ENCODE measurements at places on chromosomes 1 and 21.
A peak's percentile ranks its signal among the peaks of the same experiment; 100 is the strongest.

- no peak for DNase-seq
These were observed 214.6 kb upstream of the NCAM2 start for GRCh38 chr21:20783611-20784010.

DNA sequence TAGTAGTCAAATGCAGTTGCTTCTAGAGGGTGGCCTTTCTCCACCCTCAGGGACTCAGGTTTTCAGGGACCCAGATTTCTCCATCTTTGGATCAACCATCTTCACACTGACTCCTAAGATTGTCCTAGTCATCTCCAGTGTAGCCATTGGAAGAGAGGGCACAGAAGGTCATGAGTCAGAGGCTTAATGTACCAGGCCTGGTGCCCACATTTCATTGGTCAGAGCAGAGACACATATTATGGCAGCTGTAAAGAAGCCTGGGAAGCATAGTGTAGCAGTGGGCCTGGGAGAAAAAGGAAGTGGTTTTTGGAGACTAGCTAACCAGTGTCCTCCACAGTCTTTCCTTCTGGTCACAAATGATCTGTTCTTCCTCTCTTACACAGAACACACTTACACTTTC, 122.5 kb downstream of the GIPC2 start:
- no peak for DNase-seq

GRCh38 chr1:242787968-242788367, 263.5 kb upstream of the PLD5 start:
- peak; percentile 93 for DNase-seq

DNA sequence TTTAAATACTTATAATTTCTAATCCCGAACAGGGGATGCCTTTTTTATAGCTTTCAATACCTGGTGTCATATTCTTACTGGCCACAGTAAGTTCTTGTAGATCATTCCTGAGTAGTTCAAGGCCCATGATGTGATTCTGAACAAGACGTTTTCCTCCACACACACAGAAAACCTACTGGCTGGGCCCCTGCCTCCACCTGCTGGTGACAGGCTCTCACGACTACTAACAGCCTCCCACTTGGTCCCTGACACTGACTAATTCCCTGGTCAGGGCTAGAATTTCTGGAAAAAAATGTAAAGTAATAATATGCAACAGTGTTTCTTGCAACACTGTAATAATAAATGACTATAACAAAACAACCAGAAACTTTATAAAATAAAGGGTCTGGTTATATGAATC, 50.4 kb upstream of the RIPK4 start:
- peak; percentile 64 for DNase-seq

GRCh38 chr1:17307329-17307728, 668 bp upstream of the PADI4 start:
- no peak for DNase-seq

- DNase-seq = peak; percentile 7
These were observed 63.4 kb upstream of the SRSF10 start for GRCh38 chr1:24043345-24044032.

- no peak for DNase-seq
These were observed 48.1 kb upstream of the BACE2 start for GRCh38 chr21:41119901-41120300.

GRCh38 chr1:202807451-202807925, 733 bp downstream of the KDM5B start:
- no peak for DNase-seq

- no peak for DNase-seq
These were observed 105.9 kb downstream of the GPATCH2 start for GRCh38 chr1:217524787-217525520.

DNA sequence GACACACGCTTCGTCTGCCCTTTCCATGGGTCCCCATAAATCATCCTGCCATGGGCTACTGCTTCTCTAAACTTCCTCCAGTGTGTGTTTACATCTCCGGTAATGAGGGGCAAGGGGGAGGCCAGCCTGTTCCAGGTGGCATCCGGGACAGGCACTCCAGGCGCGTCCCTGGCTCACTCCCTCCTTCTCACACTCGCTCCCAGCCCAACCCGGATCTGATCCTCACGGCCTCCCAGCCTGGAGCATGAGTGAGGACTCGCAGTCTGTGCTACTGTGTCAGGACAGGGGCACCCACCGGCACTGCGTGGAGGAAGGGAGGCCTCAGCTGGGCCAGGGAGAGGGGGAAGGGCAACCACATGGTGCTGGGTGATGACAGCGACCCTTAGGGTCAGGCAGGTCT, 225.4 kb downstream of the TRABD2B start:
- DNase-seq = no peak

GRCh38 chr21:45439161-45439872, 34.4 kb downstream of the COL18A1 start:
- DNase-seq = peak; percentile 83

DNA sequence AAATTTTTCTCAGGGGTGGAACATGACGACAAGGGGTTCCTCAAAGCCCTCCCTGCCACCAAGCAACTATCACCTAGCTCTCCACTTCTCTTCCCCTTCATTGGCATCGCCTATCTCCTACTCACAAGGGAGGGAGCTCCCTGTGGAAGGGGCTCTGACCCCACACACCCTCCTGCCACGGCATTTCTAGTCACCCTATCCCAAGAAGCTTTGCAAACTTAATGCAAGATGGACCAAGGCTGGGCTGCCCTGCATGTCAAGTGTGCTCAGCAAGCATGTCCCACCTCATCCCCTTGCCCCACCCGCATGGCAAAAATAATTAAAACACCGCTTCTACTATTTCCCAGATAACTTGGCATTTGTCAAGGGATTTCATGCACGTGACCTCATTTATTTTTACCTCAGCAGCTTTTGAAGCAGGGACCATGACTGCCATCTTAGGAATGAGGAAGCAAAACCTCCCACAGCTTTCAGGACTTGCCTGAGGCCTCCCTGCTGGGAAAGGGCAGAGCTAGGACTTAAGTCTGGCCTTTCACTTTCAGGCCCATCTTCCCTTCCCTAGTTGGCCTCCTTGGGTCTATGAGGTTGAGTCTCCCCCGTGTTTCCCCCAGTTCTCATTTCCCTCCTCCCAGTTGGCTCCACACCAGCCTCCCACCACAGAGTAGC, 161.3 kb downstream of the TSEN15 start:
- DNase-seq = peak; percentile 92

- DNase-seq = no peak
These were observed 91.8 kb downstream of the UCHL5 start for GRCh38 chr1:192967211-192967877.

GRCh38 chr1:2606881-2607621, 20.5 kb downstream of the PRXL2B start:
- no peak for DNase-seq

DNA sequence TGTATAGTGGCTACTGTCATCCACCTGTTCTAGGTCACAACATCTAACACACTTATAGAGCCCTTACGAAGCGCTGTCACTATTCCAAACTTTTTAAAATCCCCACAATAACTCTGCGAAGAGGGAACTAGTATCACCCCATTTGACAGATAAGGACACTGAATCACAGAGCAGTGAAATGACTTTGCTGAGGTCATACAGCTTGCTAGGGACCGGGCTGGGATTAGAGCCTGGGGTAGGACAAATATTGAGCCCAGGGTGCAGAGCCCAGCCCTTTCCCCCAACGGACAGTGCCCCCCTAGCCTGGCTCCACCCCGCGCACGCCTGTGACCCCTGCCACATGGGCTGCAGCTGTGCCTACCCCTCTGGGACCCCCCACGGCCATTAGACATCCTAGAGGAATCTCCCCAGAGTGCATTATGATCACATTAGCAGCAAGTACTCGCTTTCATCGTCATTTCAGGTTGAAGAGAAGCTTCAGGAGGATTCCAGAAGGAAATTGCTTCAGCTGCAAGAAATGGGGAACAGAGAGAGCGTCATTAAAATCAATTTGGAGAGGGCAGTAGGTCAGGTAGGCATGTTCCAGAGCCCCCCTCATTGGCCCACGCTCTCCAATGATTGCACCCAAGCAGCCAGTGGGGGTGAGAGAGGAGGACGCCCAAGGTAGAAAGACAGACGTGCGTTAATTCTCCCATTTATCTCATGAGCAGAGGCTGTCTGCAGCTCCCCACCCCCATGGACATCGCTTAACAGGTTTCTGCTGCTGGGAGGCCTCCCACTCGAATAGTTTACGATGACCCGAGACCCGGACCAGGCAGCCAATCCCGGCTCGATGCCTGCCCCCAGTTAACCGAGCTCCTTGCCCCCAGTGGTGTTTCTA, 77.2 kb downstream of the FHAD1 start:
- peak; percentile 25 for DNase-seq

- DNase-seq = peak; percentile 99
These were observed 3.0 kb upstream of the ID3 start for GRCh38 chr1:23562137-23562876.

- no peak for DNase-seq
These were observed 62.8 kb upstream of the BCAR3 start for GRCh38 chr1:93744299-93744988.

DNA sequence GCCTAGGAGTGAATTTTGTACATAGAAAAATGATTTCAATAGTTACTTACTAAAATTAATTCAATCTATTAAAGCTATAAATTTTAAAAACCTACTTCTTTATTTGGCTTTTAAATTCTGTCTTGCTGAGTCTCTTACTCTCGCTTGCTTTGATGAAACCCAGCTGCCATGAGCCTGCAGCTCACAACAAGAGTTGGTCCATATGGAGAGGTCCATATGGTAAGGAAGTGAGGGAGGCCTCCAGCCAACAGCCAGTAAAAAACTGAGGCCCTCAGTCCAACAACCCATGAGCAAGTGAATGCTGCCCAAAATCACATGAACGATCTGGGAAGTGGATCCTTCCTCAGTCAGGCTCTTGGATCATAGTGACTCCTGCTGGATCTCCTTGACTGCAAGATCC, 89.9 kb upstream of the CXADR start:
- no peak for DNase-seq

DNA sequence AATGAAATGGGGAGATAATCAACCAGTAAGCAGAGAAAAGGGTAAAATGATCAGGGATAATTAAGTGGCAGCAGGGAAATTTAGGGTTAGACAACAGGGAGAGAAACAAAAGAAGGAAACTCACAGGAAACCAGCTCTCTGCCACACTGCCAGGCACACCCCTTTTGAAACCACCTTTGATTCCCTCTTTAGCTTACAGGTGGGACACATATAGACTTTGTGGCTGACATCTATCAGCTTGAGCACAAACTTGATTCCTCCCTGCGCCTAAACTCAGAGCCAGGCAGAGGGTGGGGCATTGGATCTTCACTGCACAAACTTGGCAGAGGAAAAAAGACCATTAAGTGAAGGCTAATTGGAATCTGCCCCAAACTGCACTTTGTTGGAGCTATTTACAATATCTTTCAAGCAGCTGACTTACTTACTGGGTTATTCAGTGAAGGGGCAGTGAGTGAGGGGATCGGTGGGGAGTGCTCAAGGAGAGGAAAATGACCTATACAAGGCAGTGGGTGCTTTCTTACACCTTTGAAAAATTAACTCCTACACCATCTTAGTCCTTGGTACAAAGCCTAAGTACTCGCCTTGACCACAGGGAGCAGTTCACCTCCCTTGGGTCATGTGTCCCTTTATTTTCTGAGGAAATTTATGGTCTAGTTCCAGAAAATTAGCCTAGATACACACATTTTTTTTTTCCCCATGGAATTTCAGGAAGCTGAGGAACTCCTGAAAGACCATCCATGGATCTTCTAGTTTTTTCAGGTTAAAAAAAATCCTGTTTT, 60.2 kb downstream of the PBX1 start:
- no peak for DNase-seq

DNA sequence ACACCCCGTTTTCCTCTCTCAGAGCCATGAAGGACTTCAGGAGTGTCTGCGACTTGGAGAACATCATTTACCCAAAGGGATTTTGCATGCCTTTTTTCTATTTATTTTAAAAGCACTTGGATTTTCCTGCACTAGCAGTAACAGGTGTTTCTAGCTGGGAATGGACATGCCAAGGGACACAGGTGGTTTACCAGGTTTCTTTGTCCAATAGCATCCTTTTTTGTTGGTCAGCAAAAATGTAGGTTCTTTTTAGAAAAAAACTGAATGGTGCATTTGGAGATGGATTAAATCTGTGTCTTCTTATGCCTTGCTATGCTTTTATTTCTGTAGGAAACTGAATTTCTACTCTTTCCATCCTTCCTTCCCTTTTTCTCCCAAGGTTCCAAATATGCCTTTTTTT, 132.8 kb upstream of the COL6A1 start:
- no peak for DNase-seq

DNA sequence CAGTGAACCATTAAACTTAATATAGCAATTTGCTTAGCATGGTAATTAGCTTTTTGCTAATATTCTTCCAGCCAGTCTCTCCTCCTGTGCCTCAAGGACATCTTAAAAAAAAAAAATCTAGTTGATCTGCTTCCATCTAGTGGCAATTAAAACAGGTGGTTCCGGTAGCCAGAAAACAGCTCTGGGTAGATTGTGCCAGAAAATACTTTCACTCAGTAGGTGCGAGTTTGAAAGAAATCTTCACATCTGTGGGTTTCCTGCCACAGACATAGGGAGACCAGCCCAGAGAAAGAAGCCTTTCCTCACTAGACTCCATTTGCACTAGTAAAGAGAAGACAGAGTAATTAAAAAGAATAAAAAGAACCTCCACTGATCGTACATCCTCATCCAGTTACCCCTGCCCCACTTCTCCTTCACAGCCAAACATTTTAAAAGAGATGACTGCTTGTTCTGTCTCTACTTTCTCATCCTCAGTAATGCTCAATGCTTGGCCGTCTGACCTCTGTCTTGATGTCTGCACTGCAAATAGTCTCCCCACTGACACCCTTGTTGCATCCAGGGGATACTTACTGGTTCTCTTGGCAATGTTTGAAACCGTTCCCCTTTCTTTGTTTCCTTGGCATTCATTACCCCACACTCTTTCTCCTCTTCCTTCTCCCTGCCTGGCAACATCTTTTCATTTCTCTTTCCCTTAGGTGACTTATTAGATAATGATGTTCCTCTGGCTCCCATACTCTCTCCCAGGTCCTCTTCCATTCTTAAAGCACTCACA, 16.9 kb downstream of the SELL start:
- no peak for DNase-seq

DNA sequence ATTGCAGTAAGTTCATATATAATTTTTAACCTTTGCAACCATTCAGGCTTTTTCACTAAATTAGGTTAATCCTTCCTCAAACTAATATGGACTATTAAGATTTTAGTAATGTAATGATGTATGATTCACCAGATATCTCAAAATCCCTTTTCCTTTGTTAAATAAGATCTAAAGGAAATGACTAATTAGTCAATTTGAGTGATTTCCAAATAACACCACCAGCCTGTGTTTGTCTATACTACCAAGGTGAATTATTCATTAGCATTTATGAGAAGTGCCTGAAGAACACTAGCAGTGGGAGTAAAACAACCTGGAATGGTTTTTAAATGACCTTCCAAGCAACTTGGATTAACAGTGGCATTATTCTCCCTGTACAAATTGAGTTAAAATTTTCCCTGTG, 670.6 kb upstream of the PKN2 start:
- DNase-seq = no peak

GRCh38 chr1:162916821-162917613, 56.0 kb upstream of the CCDC190 start:
- no peak for DNase-seq

GRCh38 chr1:3736131-3736561, 16.1 kb upstream of the CCDC27 start:
- DNase-seq = no peak

GRCh38 chr1:205989786-205990185, 13.4 kb downstream of the RAB7B start:
- no peak for DNase-seq

All from mesendoderm (in vitro differentiated cells).